Cardiac ventricle fibroblast (primary cell): ENCODE measurements at places on chromosomes 16 and 17. TPM values are rescaled to one million over a fixed set of nuclear protein-coding genes. Genes with fewer than 3 reads are reported as not detected.

Gene KRTAP16-1
- not detected in 2 replicates for total RNA-seq

Gene GRAP
- total RNA-seq, result 1.3 and 1.4 TPM in 2 replicates

Gene SCIMP
- total RNA-seq, result not detected in 2 replicates

Gene SRSF2
- 135 and 164 TPM in 2 replicates for total RNA-seq

Gene TMEM238L
- total RNA-seq, result not detected in 2 replicates

Gene SLC16A5
- 2.8 and 4.2 TPM in 2 replicates for total RNA-seq

Gene MYL11
- not detected in 2 replicates for total RNA-seq

Gene ABCC11
- 2.6 TPM in 1 of 2 replicates, not detected in the other for total RNA-seq

Gene MT1M
- 0.24 TPM in 1 of 2 replicates, not detected in the other for total RNA-seq

Gene CLTC
- total RNA-seq, result 253 and 272 TPM in 2 replicates

Gene KRTAP1-1
- total RNA-seq, result not detected in 2 replicates

Gene FTSJ3
- 28.4 and 29.6 TPM in 2 replicates for total RNA-seq

Gene MYO15B
- total RNA-seq, result 0.37 and 0.83 TPM in 2 replicates

Gene SOX15
- 0.20 and 0.25 TPM in 2 replicates for total RNA-seq

Gene CEP112
- total RNA-seq, result 4.6 and 19.0 TPM in 2 replicates

Gene GP1BA
- not detected in 2 replicates for total RNA-seq

Gene ASGR2
- total RNA-seq, result not detected in 2 replicates

Gene GAST
- not detected in 2 replicates for total RNA-seq

Gene GPR142
- total RNA-seq, result not detected in 2 replicates

Gene WNK4
- total RNA-seq, result 1.4 and 1.5 TPM in 2 replicates

Gene NT5C
- 43.7 and 60.3 TPM in 2 replicates for total RNA-seq

Gene KRTAP9-4
- not detected in 2 replicates for total RNA-seq

Gene SPATA32
- not detected in 2 replicates for total RNA-seq

Gene SP2
- total RNA-seq, result 3.0 and 5.4 TPM in 2 replicates

Gene AKTIP
- total RNA-seq, result 21.0 and 23.8 TPM in 2 replicates

Gene CPNE7
- 1.8 and 3.2 TPM in 2 replicates for total RNA-seq
